ENCODE measurements at places on chromosomes 5 and 9.

DNA sequence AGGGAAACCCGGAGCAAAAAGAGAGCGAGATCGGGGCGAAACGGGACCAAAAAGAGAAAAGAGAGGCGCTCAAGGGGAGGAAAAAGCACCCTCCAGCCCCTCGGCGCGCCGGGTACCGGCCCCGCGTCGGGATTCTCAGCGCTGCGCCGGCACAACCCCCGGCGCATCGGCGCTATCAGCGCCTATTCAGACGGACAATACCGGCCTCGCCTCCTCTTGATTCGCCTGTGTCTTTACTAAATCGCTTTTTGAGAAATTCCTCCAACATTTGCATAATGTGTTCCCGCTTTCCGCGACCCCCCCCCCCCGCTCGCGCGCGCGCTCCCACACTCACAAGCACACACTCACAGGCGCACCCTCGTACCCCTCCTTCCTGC lies 578 bp downstream of the LHX6 start:
- DNase-seq: no peak

GRCh38 chr5:35804841-35805240 lies 51.9 kb upstream of the IL7R start:
- no peak for DNase-seq

GRCh38 chr9:80175286-80176150 lies 603.8 kb downstream of the TLE4 start:
- peak; percentile 17 for DNase-seq

DNA sequence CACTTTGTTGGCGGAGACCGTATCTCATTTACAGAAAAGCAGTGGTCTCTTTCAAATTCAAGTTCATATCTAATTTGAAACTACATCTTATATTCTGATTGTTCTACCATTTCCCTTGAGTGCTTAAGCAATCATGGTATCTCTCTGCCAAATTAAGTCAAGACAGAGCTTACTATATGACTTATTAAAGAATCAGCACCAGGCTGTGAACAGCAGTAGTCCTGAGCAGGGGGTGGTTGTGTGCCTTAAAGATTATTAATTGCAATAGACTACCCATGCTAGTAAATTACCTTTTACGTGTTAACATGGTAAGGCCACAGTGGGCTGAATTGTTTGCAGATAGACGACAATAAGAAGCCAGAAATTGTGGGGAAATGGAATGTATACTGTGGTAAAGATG lies 21.5 kb downstream of the SNCAIP start:
- DNase-seq: no peak

GRCh38 chr5:93580063-93580926 lies 724 bp downstream of the NR2F1-AS1 start:
- no peak for DNase-seq

GRCh38 chr5:157172403-157172802 lies 6.3 kb upstream of the GARIN3 start:
- no peak for DNase-seq

- no peak for DNase-seq
Measured at GRCh38 chr5:141701360-141702119, 19.5 kb upstream of the ARAP3 start.

DNA sequence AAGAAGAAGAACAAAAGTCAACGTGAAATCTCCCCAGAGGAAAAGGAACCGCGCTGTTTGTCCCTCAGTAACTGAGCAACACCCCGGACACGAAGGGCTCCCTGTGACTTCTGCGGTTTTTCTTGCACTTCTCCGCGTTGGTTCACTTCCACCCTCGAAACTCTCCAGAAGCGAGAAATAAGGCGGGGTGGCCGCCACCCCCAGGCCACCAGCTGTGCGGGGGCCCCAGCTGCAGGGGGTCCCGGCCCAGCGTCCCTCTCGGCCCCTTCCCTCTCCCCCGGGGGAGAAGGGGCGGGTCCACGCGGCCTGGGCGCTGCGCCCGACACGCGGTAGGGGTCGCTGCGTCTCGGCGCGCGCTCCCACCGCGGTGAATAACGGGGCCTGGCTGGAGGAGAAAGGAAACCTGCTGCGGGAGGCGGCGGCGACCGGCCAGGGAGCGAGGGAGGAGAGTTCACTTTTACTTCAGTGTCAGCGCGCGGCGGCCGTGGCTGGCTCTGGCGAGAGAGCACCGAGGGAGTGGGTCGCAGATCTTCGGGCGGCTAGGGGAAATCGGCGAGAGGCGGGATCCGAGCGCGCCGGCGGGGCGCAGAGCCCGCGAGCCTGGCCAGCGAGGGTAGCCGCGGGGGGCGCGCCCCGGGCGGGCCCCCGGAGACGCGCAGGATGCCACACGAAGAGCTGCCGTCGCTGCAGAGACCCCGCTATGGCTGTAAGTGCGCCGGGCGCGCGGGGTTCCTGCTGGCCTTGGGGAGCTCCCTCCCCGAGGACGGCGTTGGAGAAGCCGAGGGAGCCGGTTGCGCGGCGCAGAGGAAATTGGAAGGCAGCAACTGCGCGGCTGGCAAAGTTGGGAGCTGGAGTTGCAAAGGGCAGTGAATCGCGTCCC lies at the start of gene IQGAP2:
IQGAP2 (plus strand) TSS at position 400 of the 880 bp plus-strand sequence; CDS start at position 661, 261 bp downstream.
- peak; percentile 44 for DNase-seq

DNA sequence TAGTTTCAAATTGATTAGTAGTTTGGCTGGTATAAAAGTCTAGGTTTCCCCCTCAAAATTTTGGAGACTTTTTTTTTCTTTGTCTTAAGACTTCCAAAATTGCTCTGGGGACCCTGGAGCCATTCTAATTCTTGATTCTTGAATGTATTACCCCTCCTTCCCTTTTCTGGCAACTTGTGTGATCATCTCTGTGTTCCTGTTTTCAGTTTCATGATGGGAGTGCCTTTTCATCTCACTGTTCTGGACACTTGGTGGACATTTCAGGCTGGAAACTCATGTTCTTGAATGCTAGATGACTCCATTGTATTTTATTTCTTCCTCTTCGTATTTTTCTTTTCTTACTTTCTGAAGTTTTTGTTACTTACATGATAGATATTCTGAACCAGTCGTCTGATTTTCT lies 57.3 kb upstream of the LRRC70 start:
- DNase-seq: no peak

- no peak for DNase-seq
Measured at GRCh38 chr5:68396722-68397121, 181.2 kb downstream of the PIK3R1 start.

- DNase-seq: no peak
Measured at GRCh38 chr5:99945478-99946442, 589.4 kb upstream of the FAM174A start.

GRCh38 chr9:93319992-93320500 lies 131.4 kb upstream of the FAM120A start:
- DNase-seq: no peak

GRCh38 chr5:77984587-77984986 lies 208.4 kb upstream of the TBCA start:
- DNase-seq: no peak

GRCh38 chr5:18032744-18033143 lies 398.5 kb downstream of the TAF11L14 start:
- no peak for DNase-seq

- no peak for DNase-seq
Measured at GRCh38 chr9:98214811-98215210, 22.4 kb upstream of the CORO2A start.

DNA sequence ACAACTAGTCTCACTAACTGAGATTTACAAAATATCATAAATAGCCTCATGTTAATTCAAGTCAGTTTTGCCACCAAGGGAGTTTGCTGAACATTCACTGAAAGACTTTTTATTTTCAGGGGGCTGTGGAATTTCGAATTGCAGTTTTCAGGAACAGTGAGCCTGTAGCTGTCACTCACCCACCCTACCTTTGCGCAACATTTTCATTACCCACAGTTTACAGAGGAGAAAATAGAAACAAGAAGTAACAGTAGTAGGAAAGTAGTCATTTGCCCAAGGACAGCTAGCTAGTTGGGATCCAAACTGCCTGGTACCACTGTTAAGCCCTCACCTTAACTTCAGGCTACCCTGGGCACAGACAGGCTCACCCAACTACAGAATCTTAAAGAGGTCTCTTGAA lies 154.1 kb downstream of the ADAMTS12 start:
- DNase-seq: no peak

DNA sequence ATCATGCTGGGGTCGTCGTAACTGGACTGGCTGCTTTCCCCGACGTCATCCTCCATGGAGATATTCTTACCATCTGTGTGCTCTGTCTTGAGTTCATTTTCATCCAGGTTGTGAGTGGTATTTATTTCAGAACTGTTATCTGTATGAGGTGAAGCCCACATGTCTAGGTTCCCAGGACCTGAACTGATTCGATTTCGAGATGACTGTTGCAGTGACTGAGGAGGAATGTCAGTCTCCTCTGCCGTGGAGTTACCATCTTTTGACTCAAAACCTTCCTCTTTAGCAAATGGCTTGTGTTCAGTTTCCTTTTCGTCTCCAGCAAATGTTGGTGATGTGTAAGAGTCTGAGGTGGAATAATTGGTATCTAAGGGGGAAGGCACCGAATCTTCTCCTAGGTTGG lies 55.2 kb upstream of the PCA3 start:
- DNase-seq: no peak

Data from H54 (cell line).